Activated effector memory CD4-positive, alpha-beta T cell treated with Interleukin-2 at 50 U/mL for 16 hours (primary cell): ENCODE measurements at places on chromosomes 1 and 21.

DNA sequence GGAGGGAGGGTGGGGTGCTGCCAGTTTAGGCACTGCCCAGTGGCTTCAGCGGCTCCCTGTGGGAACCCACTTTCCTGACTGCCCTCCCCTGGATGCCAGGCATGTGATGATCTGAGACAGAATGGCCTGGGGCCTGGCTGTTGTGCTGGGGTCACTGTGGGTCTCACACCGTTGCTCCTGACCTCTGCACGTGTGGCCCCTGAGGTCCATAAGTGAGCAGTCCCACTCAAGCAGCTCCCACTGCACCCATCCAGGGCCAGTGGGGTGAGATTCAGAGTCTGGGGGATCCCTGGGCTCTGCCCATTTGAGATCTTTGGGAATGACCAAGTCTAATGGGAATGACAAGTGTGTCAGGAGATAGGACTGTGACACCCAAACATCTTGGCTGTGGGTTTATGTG, 18.0 kb downstream of the PODN start:
- no peak for DNase-seq

DNA sequence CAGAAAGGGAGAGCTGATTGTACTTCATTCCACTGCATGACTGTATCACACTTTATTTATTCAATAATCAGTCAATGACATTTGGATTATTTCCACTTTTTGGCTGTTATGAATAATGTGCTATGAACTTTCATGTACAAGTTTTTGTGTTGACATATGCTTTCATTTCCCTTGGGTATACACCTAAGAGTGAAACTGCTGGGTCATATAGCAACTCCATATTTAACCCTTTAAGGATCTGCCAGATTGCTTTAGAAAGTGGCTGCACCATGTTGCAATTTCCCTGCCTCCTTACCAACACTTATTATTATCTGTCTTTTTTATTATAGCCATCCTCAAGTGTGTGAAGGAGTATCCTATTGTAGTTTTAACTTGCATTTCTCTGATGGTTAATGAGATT, 108.8 kb upstream of the KCNK1 start:
- DNase-seq = no peak

DNA sequence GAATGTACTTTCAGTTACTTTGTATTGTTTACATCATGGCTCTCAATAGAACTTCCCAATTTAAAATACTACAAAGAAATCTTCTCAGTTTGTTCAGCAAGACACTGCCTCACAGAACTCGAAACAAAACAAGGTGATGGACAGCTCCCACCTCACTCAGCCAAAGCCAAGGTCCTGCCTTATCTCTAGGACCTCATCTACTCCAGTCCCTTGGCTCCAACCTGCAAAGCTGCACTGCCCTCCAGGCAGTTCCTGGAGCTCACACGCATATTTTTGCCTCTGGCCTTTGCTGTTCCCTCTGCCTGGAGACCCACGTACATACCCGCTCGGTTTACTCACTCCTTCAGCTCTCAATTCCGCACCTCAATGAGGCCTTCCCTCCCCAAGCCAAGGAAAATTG, 40.3 kb downstream of the MCOLN2 start:
- no peak for DNase-seq

DNA sequence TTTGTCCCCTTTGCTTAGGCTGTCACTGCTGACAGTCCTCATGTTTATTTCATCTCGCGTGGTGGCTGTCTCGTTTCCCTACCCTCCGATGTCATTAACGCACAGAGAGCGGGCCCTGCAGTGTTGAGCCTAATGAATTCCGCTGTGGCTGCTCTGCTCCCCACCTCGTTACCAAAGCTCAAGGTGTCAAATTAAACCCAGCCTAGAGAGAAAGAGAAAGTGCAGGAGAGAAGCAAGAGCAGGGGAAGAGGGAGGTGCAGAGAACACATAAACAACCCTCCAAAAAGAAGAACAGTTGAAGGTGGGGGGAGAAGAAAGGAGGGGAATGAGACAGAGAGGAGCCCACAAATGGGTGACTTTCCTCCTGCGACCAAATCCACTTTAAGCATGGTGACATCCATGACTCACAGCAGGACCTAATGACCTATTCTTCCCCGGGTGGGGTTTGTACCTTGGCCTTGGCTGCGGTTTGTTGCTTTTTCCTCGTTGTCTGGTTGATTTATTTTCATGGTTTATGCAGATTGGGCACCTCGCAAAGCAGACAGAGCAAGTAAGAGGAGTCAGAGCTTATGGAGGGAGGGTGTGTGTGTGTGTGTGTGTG, 92.5 kb downstream of the PBX1 start:
- DNase-seq = no peak

DNA sequence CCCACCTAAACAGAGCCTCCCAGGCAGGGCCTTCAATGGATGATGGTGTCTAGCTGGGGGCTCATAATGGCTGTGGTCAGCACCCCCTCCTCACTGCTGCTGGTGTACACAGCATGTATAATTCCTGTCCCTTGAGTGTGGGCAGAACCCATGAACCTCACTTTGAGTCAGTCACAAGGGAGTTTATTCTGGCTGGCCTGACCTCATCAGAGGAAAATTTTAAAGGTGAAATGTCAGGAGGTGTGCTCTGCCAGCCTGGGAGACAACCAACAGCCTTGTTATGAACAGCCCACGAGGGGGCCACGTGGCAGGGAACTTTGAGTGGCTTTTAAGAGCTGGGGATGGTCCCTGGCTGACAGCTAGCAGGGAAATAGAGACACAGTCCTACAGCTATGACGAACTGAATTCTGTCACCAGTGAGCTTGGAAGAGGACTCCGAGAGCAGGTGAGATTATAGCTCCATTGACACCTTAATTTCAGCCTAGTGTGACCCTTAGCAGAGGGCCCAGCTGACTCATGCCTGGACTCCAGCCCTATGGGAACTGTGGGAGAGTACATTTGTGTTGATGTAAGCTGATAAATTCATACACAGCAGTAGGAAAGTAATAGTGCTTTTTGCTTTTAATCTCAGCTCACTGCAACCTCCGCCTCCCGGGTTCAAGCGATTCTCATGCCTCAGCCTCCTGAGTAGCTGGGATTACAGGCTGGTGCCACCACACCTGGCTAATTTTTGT, 73.5 kb upstream of the RUNX3 start:
- no peak for DNase-seq
